Activated naive CD8-positive, alpha-beta T cell treated with anti-CD3 and anti-CD28 coated beads, Interleukin-2, amount 50 U/mL, for 24 hours (primary cell): ENCODE measurements at places on chromosomes 12 and 14.

GRCh38 chr12:85301051-85301450 is 21.0 kb downstream of the ALX1 start:
- no peak for DNase-seq

- DNase-seq: no peak
These were observed 127.6 kb upstream of the TRHDE start for GRCh38 chr12:72144553-72144952.

GRCh38 chr12:19003987-19004619 is 125.4 kb upstream of the PLEKHA5 start:
- DNase-seq: no peak

- no peak for DNase-seq
These were observed 115.4 kb downstream of the GLT1D1 start for GRCh38 chr12:128968668-128969067.

DNA sequence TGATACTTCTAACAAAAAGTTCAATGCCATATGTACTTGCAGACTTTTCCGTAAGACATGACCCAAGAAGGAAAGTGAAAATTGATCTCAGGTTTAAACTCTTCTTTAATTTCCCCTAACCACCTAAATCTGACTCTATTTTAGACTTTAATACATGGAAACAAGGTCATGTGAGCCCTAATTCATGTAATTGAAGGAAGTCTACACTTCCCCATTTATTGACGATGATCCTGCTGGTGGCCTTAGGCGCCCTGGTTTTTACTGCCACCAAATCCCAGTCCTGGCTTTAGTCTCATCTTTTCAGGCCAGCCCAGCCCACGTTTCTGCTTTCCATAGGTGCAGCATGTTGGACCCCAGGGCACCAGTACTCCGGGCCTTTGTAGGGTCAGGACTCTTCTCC is 157.9 kb downstream of the PELI2 start:
- no peak for DNase-seq

DNA sequence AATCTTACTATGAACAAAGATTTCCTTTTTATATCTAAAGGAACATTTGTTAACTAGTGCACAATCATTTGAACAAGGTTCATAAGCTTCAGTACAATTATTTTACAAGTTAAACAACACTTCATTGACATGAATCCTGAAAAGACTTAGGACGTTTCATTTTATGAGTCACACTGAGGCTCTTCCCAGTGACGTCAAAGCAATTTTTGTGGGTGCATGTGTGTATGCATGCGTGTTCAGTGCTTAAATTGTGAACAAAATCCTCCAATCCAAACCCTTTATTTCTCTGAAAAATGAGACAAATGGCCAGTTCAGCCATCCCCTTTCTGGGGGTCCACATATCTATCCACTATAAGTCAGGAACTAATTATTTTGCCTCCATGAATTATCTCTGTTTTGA is 2.9 kb downstream of the LMNTD1 start:
- DNase-seq: no peak

DNA sequence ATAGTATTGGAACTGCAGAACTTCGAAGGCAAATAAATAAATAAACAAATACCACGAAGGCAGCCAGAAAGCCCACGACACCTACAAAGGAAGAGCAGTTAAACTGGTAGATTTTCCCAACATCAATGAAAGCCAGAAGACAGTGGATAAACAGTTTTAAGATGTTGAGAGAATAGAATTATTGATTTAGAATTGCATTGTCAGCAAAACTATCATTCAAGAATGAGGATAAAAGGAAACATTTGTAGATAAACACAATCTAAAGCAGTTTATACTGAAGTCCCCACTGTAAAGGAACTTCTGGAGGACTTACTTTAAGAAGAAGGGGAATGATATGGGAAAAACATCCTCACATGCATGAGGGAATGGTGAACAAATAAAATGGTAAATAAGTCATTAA is 29.5 kb downstream of the CACNA2D4 start:
- DNase-seq: no peak

DNA sequence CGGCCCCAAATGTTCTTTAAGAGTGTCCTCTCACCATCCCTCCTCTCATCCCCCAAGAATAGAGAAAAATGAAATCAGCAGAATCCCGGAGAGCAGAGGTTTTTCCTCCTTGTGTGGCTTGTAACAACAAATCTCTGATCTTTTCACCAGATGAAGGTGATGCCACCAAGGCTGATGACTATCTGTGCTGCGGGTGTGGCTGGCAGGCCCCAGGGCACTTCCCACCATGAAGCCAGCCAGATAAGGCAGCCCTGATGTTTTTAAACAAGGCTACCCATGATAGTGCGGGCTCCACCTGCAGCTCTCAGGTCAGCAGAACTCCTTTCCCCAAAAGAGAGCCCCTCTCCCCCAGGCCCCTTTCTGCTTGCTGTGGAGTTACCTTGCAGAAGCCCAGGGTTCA is 58.0 kb upstream of the PARP11 start:
- DNase-seq: no peak

- DNase-seq: no peak
These were observed 16.1 kb upstream of the KRT8 start for GRCh38 chr12:52920937-52921336.

GRCh38 chr12:77239617-77240016 is 174.2 kb upstream of the E2F7 start:
- no peak for DNase-seq
